Endothelial cell of umbilical vein (primary cell): ENCODE measurements at places on chromosomes 2 and 18. TPM values are rescaled to one million over a fixed set of nuclear protein-coding genes. Genes with fewer than 3 reads are reported as not detected.

TUBB8B gene
- 1.1 TPM in 1 of 2 replicates, not detected in the other for total RNA-seq

STPG4 gene
- total RNA-seq, result 0.21 and 0.53 TPM in 2 replicates

DNA sequence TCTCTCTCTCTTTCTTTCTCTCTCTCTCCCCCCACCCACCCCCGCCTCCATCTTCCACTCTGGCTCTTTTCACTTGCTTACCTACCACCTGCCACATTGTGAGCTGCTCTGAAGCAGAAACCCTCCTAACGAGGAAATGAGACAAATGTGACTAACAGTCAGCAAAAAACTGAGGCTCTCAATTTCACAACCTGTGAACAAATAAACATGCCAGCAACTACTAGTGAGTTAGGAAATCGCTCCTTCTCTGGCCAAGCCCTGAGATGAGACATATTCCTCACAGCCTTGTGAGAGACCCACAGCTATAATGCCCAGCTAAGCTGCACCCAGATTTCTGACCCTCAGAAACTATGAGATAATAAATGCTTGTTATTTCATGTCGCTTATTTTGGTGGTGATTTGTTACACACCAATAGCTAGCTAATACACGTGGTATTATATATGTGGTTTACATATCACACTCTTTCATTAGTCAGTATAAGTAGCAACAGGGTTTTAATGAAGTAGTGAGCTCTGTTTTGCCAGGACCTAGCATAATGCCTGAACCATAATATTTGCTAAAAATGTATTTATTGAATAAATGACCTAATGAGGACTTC, 8.4 kb upstream of the ZNF521 start:
- H3K27me3 ChIP-seq, result no peaks in the 10 kb centered on the region
- no peaks in the 10 kb centered on the region for H3K4me1 ChIP-seq
- H3K27ac ChIP-seq, result no peak overlapping the region
- no peak for DNase-seq
- H3K4me3 ChIP-seq, result no peak overlapping the region
- H3K36me3 ChIP-seq, result no peaks in the 10 kb centered on the region

GRCh38 chr2:177042311-177042710, 170.3 kb upstream of the HNRNPA3 start:
- no peak for DNase-seq
- H3K36me3 ChIP-seq, result no peaks in the 10 kb centered on the region
- no peaks in the 10 kb centered on the region for H3K4me1 ChIP-seq
- no peak overlapping the region for H3K4me3 ChIP-seq
- peaks cover 4% of the 10 kb centered on the region for H3K27me3 ChIP-seq

DNA sequence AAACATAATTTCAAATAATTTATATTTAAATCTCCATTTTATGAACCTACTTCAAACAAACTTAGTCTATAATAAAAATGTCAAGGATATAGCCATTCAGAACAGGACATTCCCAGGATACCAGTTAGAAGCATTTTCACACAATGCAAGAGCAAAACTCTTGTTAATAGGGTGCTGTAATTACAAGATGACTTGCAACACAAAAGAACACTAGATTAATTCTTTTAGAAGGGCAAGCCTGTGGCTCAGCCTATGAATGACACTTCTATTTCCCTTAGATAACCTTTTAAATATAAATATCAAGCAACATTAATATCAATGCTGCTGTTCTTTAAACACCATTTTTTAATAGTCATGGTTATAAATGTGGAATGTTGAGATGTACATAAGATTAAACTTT, 157.9 kb upstream of the SCN7A start:
- no peak overlapping the region for H3K4me3 ChIP-seq
- peaks cover 13% of the 10 kb centered on the region for H3K4me1 ChIP-seq
- no peak for DNase-seq
- H3K27ac ChIP-seq, result no peak overlapping the region
- H3K27me3 ChIP-seq, result no peaks in the 10 kb centered on the region

NT5C1B gene
- not detected in 2 replicates for total RNA-seq

DNA sequence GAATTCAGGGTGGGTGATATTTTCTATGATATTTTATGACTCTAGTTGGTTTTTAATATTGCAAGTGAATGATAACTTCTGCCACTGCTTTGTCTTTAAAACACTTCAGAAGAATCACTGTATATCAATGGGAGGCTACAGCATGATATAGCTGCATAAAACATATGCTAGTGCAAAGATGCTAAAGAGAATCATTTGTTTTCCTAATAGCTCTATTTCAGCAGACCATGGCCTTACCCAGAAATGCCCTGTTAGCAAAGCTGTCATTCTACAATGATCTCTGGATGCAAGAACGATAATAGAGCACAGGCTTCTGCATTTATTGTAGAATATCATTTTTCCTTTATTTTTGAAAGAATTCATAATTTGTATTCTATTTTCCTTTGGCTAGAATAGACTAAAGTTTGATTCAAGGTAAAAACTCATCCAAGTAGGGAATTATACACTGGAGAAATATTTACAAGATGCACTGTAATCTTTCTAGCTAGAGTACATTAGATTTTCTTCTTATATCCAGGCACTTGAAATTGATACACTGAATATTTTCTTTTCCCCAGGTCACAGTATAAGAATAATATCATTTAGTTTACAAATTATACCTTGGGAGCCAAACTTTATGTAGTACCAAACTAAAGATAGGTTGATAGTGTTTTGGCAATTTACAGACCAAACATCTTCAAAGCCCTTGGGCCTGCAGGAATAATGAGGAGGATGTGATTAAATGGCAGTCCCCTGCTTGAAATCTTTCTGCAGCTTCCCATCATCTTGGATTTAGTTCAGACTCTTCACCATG, 252.6 kb upstream of the LINC00305 start:
- no peak overlapping the region for H3K4me3 ChIP-seq
- no peaks in the 10 kb centered on the region for H3K27me3 ChIP-seq
- H3K4me1 ChIP-seq, result peaks cover 3% of the 10 kb centered on the region

- H3K36me3 ChIP-seq, result no peaks in the 10 kb centered on the region
- peak; percentile 59 for DNase-seq
Observed at GRCh38 chr2:157052685-157053224, 204.8 kb upstream of the GALNT5 start.

GRCh38 chr2:56013475-56013874, 89.9 kb upstream of the EFEMP1 start:
- peak; percentile 86 for DNase-seq
- no peak overlapping the region for H3K4me3 ChIP-seq
- H3K27me3 ChIP-seq, result no peaks in the 10 kb centered on the region
- peaks cover 98% of the 10 kb centered on the region for H3K4me1 ChIP-seq
- H3K27ac ChIP-seq, result peak overlapping the region; percentile 100

TUBA3E gene
- not detected in 2 replicates for total RNA-seq

SCN9A gene
- 1.6 and 1.8 TPM in 2 replicates for total RNA-seq

SLC23A3 gene
- total RNA-seq, result 5.2 and 7.1 TPM in 2 replicates

GRCh38 chr2:189312643-189313042, 128.6 kb upstream of the WDR75 start:
- no peaks in the 10 kb centered on the region for H3K36me3 ChIP-seq
- H3K4me3 ChIP-seq, result no peak overlapping the region
- DNase-seq, result no peak

ABCB11 gene
- 0.44 and 0.58 TPM in 2 replicates for total RNA-seq

SULT1C3 gene
- not detected in 2 replicates for total RNA-seq

MEP1B gene
- total RNA-seq, result not detected in 2 replicates

GRCh38 chr2:99858951-99859596, 283.3 kb downstream of the AFF3 start:
- no peak overlapping the region for H3K27ac ChIP-seq
- no peak overlapping the region for H3K4me3 ChIP-seq
- H3K36me3 ChIP-seq, result no peaks in the 10 kb centered on the region
- DNase-seq, result no peak
- H3K27me3 ChIP-seq, result peaks cover 1% of the 10 kb centered on the region

DNA sequence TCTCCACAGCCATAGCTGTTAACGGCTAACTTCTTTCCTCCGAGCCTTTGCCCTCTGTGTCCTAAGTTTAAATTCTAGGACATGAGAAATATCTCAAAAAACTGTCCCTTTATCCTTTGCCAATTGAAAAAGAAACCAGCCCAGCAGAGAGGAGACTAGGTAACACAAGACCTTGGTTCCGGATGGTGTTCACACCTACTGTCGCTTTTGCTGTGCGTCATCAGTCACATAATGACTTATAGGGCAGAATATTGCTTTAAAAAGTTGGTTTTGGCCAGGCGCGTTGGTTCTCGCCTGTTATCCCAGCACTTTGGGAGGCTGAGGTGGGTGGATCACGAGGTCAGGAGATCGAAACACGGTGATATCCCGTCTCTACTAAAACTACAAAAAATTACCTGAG, 66.2 kb downstream of the SP3 start:
- no peaks in the 10 kb centered on the region for H3K27me3 ChIP-seq
- no peak for DNase-seq
- no peaks in the 10 kb centered on the region for H3K36me3 ChIP-seq

DNA sequence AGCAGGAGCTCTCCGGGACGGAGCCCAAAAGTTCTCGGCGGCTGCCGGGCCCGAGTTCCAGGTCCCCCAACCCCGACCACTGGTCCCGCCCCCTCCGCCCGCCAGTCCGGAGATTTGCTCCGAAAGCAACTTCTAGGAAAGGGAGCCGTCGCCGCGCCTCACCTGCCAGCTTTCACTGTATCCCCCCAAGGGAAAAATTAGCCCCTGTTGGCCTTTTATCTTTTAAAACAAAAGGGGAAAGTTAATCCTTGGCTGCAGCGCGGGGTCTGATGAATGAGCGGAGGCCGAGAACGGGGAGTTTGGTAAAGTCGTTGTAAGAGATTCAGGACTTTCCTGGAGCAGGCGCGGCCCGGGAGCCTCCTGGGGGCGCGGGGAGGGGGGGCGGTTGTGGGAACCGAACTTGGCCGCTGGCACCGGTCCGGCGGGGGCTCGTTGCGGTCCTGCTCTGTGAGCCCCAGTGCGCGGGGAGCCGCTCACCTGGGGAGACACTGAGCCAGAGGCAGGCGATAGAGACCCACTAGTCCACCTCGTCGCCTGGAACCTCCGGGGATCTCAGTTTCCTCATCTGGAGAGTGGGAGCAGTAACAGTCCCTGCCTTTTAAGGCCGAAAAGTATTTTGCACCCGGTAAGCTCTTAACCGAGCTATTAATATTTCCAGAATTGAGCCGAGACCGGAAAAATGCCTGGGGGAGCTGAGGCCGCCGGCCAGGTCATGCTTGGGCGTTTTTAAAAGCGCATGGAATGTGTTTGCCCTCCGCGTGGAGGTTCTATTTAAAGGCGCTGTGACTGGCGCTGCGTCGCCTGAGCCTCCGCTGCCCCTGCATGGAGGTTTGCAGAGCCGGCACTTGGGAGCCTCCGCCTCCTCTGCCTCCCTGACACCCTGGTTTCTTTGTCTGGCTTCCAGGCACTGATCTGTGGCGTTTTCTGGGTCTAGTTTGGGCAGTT, 1.1 kb downstream of the EFHD1 start:
- peaks cover 30% of the 10 kb centered on the region for H3K27me3 ChIP-seq
- DNase-seq, result no peak
- no peak overlapping the region for H3K27ac ChIP-seq
- H3K4me1 ChIP-seq, result peaks cover 4% of the 10 kb centered on the region
- no peaks in the 10 kb centered on the region for H3K36me3 ChIP-seq

DNA sequence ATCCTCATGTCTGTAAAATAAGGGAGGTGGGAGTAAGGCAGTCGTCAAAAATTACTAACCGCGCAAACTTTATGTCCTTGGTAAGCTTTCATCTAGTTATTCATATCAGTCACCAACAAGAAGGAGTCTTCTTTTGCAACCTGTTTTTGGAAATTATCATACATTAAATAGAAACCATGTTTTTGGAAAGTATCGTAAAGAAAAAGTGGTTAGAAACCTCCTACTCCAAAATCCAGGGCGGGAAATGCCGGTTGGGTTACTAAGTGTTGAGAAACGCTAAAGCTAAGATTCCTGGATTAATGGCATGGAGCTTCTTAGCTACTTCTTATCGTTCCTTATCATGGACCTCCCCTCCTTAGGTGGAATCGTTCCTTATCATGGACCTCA, 778 bp downstream of the BBS5 start:
- H3K27me3 ChIP-seq, result no peaks in the 10 kb centered on the region
- peaks cover 4% of the 10 kb centered on the region for H3K36me3 ChIP-seq
- peaks cover 17% of the 10 kb centered on the region for H3K4me1 ChIP-seq
- no peak for DNase-seq
- H3K27ac ChIP-seq, result no peak overlapping the region
- peak overlapping the region; percentile 47 for H3K4me3 ChIP-seq

DNA sequence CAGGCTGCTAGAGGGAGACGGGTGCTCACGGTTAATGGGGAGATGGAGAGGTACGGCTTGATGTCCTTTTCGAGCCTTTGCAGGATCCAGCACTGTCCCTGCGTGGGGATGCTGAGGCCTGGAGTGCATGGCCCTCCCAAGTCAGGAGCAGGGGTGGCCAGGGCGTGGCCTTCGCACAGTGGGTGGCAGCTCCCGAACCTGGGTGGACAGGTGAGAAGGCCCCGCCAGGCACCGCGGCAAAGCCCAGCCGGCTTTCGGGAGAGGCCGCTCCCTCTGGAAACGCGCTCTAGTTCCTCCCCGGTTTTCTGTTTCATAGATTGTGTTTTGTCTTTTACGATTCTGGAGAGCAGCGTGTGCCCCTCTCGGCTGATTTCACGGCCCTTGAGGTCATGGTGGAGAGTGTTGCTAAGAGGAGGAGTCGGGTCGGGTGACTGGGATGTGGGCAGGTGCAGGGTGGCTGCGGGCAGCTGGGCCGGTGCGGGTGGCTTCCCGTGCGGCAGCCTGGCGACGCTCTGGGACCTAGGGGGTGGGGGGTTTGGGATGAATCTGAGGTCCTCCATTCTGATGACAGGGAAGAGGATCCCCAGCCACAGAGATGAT, 39.4 kb downstream of the CTDP1 start:
- no peaks in the 10 kb centered on the region for H3K27me3 ChIP-seq
- H3K27ac ChIP-seq, result no peak overlapping the region
- DNase-seq, result no peak

SPATA3 gene
- not detected in 2 replicates for total RNA-seq

PDCD1 gene
- not detected in 2 replicates for total RNA-seq

- H3K27me3 ChIP-seq, result no peaks in the 10 kb centered on the region
- H3K4me1 ChIP-seq, result no peaks in the 10 kb centered on the region
- no peak overlapping the region for H3K27ac ChIP-seq
Observed at GRCh38 chr2:143321994-143322393, 192.8 kb downstream of the ARHGAP15 start.

- H3K4me1 ChIP-seq, result peaks cover 46% of the 10 kb centered on the region
- H3K27ac ChIP-seq, result no peak overlapping the region
- H3K27me3 ChIP-seq, result no peaks in the 10 kb centered on the region
- no peak for DNase-seq
Observed at GRCh38 chr2:101751276-101751815, 53.8 kb downstream of the MAP4K4 start.

DNA sequence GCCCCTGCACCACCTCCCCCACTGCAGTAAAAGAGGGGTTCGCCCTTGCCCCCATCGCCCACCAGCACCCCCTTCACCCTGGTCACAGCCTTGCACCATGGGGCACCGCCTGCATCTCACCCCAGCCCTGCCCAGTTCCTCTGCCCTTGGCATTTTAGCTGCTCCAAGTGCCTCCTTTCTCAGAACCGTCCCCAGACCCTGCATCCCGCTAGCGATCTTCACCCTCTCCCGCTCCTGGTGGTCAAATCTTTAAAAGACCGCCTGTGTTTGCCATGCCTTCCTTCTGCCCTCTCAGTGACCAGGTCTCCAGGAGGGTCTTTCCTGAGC, 114.7 kb upstream of the OTOS start:
- DNase-seq, result no peak
- H3K27me3 ChIP-seq, result no peaks in the 10 kb centered on the region
- H3K4me3 ChIP-seq, result no peak overlapping the region
- no peak overlapping the region for H3K27ac ChIP-seq
